ENCODE measurements at places on chromosomes 1 and 21.

GRCh38 chr1:51331206-51332100 lies 1.1 kb upstream of the TTC39A start:
- no peak for DNase-seq

DNA sequence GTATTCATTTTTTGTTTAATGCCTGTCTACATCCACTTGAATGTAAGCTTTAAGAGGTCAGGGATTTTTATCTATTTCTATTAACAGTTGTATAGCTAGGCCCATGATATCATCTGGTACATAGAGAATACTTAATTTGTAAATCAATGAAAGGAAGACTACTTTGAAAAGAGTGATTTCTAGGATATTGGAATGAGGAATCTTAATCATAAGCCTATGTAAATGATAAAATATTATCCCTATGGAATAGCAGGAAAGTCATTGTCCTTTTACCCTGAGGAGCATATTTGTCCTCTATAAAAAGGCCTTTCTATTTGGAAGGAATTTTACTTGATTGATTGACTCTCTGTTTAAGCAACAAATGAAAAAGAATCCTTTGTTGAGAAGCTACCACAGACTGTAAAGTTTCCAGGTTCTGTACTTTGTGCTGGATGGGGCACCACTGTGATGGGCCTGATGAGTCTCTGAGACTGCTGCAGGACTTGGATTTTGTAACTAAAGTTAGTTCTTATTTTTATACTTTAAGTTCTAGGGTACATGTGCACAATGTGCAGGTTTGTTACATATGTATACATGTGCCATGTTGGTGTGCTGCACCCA lies 53.8 kb downstream of the MAST2 start:
- no peak for DNase-seq

GRCh38 chr1:61088163-61088974 lies 6.0 kb downstream of the NFIA start:
- DNase-seq, result no peak

DNA sequence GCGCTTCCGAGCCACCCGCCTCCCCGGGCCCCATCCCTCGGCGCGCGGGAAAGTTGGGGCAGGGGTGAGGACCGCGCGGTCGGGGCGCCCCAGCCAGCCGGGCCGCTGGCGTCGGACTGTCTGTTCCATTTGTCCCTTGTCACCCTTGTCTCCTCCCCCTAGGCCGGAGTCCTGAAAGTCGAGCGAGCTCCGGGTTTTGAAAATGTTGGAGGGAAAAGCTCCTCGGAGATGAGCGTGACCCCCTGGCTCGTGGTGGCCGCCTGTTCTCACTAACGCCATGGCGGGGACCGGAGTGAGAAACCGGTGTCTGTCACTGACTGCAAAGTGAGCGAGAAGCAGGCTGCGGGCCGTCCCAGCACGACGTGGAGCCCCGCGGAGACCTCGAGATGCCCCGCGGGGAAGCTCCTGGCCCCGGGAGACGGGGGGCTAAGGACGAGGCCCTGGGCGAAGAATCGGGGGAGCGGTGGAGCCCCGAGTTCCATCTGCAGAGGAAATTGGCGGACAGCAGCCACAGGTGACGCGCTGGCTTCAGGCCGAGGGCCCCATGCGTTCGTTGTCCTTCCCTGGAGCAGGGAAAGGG lies 491 bp downstream of the PER3 start:
- peak; percentile 31 for DNase-seq

DNA sequence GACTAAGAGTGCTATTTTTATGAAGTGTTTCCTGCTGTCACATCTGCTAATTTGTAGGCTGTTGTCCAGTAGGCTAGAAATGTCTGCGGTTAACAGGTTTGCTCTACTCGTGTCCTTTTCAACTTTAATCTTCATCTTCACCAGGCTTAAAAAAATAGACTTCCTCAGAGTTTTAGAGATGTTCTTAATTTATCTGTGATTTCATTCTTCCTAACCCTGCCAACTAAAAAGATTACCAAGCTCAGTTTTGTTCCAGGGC lies 66.8 kb downstream of the SASS6 start:
- DNase-seq, result no peak

Measured in left hindlimb (tissue), 1 donor.